ENCODE measurements at places on chromosomes 13 and 19.

DNA sequence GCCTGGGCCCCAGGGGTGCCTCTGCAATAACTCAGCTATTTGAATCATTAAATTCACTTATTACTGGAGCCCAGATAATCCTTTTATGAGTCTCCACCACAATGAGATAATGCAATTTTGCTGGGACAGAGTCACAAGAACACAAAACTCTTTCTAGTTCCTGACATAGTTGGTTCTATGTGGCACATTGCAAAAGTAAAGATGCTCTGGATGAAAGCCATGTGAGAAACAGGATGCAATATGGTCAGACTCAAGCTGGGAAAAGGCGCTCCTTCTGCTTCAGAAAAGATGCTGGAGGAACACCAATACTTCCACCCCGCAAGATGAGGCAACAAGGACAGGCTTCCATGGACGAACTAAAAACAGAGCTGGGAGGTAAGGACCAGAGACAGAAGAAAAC lies 5.7 kb downstream of the ANKRD27 start:
- DNase-seq: no peak

GRCh38 chr13:105232439-105232838 lies 1303.0 kb downstream of the EFNB2 start:
- no peak for DNase-seq

DNA sequence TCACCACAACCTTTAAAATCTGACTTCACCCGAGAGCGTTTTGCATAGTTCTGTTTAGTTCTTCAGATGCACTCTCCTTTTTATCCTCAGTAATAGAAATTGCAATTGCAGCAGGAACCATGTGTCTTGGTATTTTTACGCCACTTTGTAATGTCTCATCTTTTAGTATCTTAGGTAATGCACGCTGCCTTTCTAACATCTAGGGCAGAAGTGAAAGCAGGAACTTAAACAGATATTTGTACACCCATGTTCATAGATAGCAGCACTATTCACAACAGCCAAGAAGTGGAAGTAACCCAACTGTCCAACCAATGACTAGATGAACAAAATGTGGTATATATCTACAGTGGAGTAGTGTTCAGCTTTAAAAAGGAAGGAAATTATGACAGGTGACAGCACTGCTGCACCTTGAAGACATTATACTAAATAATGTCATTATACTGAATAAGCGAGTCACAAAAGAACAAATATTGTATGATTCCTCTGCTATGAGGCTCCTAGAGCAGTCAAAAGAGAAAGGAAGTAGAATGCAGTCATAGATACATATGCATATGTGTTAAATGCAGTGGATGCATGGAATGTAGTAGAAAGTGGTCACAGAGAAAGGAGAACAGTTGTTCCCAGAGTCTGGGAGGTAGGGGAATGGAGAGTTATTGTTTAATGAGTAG lies 105.9 kb upstream of the GJB6 start:
- no peak for DNase-seq

- no peak for DNase-seq
Observed at GRCh38 chr13:80033286-80033685, 307.6 kb downstream of the SPRY2 start.

DNA sequence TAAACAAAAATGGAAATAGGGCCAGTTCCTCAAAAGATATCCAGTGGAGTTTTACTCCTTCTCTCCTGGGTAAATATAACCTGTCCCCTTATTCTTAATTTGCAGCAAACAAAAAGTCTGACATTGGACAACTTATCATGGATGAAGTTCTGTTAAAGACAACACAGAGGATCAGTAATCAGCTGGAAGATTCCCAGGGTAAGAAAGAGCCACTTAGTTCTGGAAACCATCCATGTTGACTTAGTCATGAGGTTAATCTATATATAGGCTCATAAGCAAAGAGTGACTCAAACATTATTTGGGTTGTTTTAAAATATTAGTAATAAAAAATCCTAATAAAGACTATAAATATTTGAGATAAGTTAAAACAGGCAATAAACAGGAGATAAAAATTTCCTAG lies 40.5 kb upstream of the EBPL start:
- no peak for DNase-seq

- DNase-seq: no peak
Observed at GRCh38 chr13:110648146-110648819, 32.9 kb downstream of the NAXD start.

DNA sequence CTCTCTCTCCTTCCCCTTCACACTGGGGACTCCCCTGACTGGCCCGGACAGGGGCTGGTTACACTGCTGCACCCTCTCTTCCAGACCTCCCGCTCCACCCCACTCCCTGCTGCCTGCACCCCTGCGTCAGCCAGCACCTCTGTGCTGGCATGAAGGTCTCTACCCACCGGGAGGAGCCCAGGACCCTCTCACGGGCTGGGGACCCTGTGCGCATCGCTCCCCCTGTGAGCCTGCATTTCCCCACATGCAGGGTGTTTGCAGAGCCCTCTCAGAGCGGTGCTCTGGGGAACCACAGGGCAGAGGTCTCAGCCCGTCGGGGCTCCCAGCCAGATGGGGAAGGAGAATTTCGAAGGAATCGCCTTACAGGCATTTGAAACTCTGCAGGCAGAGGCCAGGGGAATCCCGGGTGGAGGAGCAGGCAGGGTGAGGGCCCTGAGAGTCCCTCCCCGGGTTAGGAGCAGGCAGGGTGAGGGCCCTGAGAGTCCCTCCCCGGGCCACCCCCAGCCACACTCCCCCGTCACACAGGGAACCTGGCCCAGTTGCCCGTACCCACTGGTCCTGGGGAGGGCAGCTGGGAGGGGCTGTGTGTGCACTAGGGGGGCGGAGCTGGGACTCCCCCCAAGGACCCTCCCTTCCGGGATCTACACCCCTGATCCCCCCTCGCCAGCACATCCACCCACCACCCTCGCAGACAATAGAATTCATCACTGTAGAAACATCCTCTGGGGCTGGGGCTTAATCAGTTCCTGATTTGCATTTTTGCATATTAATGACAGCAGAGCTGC lies 16.3 kb upstream of the TCF3 start:
- no peak for DNase-seq

DNA sequence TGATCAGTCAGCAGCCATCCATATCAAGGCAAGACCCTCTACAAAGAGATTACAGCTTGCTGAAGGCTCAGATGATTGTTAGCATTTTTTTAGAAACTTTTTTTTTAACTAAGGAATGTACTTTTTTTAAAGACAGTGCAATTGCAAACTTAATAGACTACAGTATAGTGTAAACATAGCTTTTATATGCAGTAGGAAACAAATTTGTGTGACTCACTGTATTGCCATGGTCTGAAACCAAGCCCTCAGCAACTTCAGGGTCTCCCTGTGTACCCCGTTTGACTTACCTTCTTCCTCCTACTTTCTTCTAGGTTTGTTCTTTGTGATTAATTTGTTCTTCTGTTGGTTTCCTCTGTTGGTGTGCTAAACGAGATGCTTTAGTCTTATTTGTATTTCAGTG lies 93.0 kb upstream of the TEX29 start:
- no peak for DNase-seq

DNA sequence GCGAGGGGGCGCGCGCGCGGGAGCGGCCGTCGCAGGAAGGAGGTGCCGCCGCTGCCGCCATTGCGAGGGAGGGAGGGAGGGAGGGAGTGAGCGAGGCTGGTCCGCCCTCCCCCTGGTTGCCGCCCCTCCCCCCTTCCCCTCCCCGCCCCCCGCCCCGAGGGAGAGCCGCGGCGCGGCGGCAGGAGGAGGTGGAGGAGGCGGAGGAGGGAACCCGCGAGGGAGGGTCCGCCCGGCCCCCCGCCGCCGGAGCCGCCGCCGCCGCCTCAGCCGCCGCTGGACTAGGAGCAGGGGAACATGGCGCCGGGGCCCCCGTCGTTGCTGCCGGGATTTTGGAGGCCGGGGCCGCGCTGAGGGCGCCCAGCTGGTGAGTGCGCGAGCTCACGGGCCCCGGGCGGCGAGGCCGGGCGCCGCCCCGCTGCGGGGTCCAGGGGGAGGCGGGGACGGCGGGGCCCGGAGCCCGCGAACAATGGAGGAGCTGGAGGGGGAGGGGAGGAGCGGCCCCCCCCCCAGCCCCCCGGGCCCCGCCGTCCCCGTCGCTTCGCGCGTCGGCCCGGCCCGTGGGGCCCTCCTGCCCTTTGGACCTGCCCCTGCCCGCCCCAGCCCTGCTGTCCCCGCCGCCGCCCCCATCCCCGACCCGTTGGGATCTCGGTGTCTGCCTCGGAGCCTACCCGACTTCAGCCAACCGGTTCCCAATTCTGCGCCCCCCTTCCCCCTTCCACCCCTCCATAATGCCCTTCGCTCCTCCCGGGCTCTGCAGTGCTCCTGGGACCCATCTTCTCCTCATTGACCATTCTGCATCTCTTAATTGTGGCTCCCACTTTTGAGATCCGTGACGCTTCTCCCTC lies at the start of gene ARHGAP35:
Gene ARHGAP35 (plus strand): TSS at position 152 of the 845 bp plus-strand sequence. CDS start 57,679 bp downstream, outside the sequence.
- DNase-seq: no peak

GRCh38 chr13:27665333-27665732 lies 43.6 kb downstream of the POLR1D start:
- DNase-seq: no peak

DNA sequence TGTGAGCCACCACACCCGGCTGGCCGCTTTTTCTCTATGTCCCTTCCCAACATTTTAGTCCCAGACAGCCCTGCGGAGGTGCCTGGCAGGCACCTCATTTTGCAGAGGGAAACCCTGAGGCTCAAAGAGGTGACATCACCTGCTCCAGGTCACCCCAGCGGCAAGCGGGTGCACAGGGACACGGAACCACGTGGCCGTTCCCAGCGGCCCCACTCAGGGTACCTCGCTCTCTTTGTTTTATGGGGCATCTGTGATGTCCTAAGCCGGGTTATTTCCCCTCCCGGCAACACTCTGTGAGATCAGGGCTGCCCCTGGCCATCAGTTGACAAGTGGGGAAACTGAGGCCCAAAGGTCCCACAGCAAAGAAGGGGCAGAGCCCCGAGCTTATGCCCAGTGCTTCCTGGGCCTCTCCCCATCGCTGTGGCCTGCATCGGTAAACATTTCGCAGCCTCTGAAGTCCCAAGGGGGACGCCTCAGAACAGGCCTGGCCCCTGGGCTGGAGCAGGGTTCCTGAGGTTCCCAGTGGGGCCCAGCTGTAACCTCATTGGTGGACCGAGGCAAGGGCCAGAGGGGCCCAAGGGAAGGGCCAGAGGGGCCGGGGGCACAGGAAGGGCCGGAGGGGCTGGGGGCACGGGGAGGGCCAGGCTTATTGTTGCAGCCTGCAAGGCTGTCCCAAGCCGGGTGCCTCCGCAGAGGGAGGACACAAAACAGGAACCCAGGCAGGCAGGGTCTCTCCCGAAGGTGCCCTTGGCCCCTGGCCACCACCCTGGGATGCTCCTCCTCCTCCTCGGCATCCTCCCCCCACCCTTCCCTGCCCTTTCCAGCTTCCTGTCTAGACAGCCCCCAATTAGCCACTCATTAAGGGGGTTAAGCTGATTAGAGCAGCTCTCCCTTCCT lies 39.0 kb downstream of the SMIM24 start:
- DNase-seq: no peak

DNA sequence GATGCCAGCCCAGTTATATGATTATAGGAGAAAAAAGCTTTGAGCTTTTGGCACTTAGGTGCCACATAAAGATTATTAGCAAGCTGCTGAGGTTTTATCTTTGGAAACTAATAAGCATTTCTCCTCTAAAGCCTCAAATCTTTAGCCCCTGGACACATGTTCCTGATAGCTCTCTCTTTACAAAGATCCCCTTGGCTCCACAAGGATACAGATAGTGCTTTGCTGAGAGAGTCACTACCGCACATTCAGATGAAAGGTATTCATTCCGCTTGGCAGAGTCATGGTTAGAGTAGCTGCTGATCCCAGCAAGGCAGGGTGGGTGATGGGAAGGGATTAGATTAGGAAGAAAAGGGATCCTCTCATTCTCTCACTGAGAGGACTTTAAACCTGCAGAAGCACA lies 28.2 kb upstream of the PSG7 start:
- DNase-seq: no peak

- no peak for DNase-seq
Observed at GRCh38 chr13:107770541-107770940, 444.8 kb downstream of the LIG4 start.

DNA sequence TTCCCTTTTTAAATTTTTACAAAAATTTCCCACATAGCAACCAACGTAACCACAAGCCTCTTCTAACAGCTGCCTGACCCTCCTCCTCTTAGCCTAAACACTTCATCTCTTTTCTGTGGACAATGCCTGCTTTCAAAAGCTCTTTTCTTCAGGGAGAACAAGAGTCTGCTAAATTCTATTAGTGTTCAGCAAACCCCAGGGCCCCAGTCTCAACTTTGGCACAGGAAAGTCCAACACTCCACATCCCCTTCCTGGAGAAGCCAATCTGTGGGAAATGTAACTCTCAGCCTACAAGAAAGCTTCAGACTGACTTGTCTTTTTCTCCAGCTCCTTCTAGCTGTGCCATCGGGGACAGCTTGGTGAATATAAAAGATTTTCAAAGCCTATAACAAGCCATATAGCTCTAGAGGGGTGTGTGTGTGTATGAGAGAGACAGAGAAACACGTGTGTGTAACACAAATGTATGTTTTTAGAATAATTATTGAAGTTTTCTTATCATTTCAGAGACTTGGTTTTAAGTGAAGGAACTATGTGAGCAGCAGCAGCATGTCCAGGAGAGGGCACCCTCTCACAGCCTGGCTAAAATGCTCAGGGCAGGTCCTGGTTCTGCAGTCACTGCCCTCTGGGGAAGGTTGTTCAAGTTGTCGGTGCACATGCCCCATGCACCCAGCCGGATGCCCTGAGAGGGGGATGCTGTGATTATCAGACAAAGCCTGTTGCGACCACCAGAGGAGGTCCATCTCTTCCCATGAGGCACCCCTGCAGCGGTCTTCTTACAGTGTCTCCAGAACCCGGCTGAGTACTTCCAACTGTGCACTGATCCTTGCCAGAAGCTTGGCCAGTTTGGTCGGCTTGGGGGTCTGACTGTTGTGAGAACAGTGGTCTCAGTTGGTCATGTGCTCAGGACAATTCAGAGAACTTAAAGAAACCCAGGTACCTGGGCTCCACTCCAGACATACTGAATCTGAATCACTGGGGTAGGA lies 34.4 kb downstream of the CCDC70 start:
- peak; percentile 35 for DNase-seq

- DNase-seq: no peak
Observed at GRCh38 chr19:38675611-38676010, 28.2 kb downstream of the ACTN4 start.

DNA sequence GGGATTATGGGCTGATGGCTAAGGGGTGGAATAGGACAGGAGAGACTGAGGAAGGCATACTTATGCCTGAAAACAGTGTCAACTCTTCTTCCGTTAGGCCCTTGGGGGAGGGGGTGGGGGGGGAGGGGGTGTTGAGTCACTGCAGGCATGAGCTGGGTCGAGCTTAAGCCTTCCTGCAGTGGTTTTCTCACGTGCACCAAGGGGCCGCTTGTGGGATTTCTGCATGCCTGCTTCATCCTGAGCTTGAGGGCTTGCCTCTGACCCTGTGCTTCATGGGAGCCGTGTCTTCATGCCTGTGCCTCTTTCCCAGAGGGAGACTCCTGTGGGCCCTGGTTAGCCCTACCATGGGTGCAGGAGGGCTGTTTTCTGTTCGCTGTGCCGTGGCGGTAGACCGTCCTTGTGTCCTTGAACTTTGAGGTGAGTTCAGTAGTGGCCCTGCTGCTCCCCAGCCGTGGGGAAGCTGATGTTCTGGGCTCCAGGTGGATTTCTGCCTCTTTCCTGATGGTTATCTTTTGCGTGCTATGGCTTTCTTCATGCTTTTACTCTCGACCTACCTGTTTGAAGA lies 186.1 kb downstream of the PCCA start:
- DNase-seq: peak; percentile 12

Data from iPS DF 19.7 (cell line).